Activated CD4-positive, alpha-beta memory T cell treated with anti-CD3 and anti-CD28 coated beads, Interleukin-2, amount 10 ng/mL, durations not matched to agents 7 days and 5 days (primary cell): ENCODE measurements at places on chromosomes 5 and 9.

GRCh38 chr5:55708732-55709131 is 3.4 kb downstream of the SLC38A9 start:
- H3K4me1 ChIP-seq, result peaks cover 31% of the 10 kb centered on the region
- peaks cover 15% of the 10 kb centered on the region for H3K36me3 ChIP-seq
- no peak overlapping the region for H3K27ac ChIP-seq
- DNase-seq, result no peak
- H3K27me3 ChIP-seq, result no peaks in the 10 kb centered on the region
- no peak overlapping the region for H3K4me3 ChIP-seq

- no peaks in the 10 kb centered on the region for H3K4me1 ChIP-seq
- no peaks in the 10 kb centered on the region for H3K27me3 ChIP-seq
- no peak overlapping the region for H3K27ac ChIP-seq
- H3K36me3 ChIP-seq, result peaks cover 15% of the 10 kb centered on the region
Measured at GRCh38 chr9:123828449-123828848, 101.5 kb downstream of the DENND1A start.

- no peak overlapping the region for H3K27ac ChIP-seq
- H3K4me3 ChIP-seq, result no peak overlapping the region
- no peaks in the 10 kb centered on the region for H3K36me3 ChIP-seq
- H3K27me3 ChIP-seq, result no peaks in the 10 kb centered on the region
Measured at GRCh38 chr5:2299388-2300220, 416.9 kb upstream of the IRX4 start.

- H3K27me3 ChIP-seq, result peaks cover 25% of the 10 kb centered on the region
- peak overlapping the region; percentile 17 for H3K4me3 ChIP-seq
- H3K4me1 ChIP-seq, result peaks cover 9% of the 10 kb centered on the region
- no peaks in the 10 kb centered on the region for H3K36me3 ChIP-seq
- no peak overlapping the region for H3K27ac ChIP-seq
Measured at GRCh38 chr9:124503713-124504529, 3.3 kb downstream of the NR5A1 start.

GRCh38 chr5:80759866-80760577 is 105.2 kb upstream of the DHFR start:
- peaks cover 48% of the 10 kb centered on the region for H3K36me3 ChIP-seq
- H3K27me3 ChIP-seq, result no peaks in the 10 kb centered on the region
- H3K27ac ChIP-seq, result peak overlapping the region; percentile 78
- peak; percentile 24 for DNase-seq
- peak overlapping the region; percentile 6 for H3K4me3 ChIP-seq

GRCh38 chr9:103078581-103078980 is 83.4 kb downstream of the CYLC2 start:
- DNase-seq, result no peak
- no peaks in the 10 kb centered on the region for H3K36me3 ChIP-seq

- peaks cover 2% of the 10 kb centered on the region for H3K27me3 ChIP-seq
- H3K27ac ChIP-seq, result no peak overlapping the region
- no peak overlapping the region for H3K4me3 ChIP-seq
Measured at GRCh38 chr5:39370555-39371366, 6.5 kb upstream of the C9 start.

GRCh38 chr9:33065157-33066076 is 11.1 kb downstream of the SMU1 start:
- no peaks in the 10 kb centered on the region for H3K27me3 ChIP-seq
- DNase-seq, result no peak
- no peak overlapping the region for H3K4me3 ChIP-seq
- H3K4me1 ChIP-seq, result peaks cover 19% of the 10 kb centered on the region
- H3K36me3 ChIP-seq, result peaks cover 63% of the 10 kb centered on the region

DNA sequence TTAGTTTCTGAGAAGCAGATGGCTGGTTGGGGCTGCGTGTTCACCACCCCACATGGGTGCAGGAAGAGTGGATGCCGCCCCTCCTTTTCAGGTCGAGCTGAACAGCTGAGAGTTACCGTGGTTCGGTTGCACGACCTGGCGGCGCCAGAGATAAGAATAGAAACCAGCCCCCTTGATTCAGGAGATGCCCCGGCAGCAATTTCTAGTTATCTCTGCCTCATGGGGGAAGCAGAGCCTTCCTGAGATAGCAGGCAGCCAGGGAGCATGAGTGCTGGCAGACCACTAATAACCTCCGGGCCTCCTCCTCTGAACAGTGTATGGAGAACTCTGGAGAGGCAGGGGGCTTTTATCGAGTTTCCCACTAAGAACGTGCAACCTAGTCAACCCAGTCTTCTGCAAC is 177.8 kb downstream of the NSG2 start:
- DNase-seq, result no peak
- H3K27me3 ChIP-seq, result no peaks in the 10 kb centered on the region
- H3K4me3 ChIP-seq, result no peak overlapping the region
- no peak overlapping the region for H3K27ac ChIP-seq

- H3K4me1 ChIP-seq, result peaks cover 8% of the 10 kb centered on the region
- H3K36me3 ChIP-seq, result peaks cover 66% of the 10 kb centered on the region
- no peaks in the 10 kb centered on the region for H3K27me3 ChIP-seq
- H3K27ac ChIP-seq, result no peak overlapping the region
Measured at GRCh38 chr5:66178799-66179198, 34.7 kb downstream of the SREK1 start.

DNA sequence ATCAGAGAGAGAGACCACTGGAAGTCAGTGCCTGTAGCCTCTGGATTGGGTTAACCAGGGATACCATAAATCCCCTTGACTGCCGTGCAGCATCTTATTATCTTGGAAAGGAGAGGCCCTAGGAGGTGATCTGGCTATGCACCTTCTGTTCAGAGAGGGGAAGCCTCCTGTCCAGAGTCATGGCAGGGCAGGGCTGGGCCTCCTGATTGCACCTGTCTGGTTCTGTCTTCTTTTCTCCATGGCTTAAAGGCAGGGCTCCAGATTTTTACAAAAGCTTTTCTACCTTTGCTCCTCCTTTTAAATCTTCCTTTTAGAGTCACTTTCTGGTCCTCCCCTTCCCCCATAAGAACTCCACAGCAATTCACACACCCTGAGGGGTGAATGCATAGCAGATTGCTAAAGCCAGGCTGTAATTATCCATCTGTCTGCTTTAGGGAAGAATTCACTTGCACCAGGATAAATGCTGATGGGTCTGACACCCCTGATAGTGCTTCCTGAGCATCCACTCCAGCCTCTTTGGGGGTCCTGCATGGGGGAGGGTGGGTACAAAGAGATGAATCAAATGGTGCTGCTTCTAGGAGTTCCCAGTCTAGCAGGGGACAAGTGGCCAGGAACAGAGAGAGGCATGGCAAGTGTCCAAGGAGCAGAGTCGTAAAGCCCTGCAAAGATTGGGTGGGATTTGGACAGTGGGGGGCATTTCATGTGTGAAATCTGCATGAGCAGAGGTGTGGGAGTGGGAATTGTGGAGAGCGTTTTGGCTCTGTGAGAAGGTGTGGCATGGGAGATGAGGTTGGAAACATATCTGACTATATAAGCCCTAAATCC is 141.3 kb upstream of the ALDH1B1 start:
- H3K27ac ChIP-seq, result no peak overlapping the region
- no peak for DNase-seq
- no peaks in the 10 kb centered on the region for H3K4me1 ChIP-seq
- no peak overlapping the region for H3K4me3 ChIP-seq

DNA sequence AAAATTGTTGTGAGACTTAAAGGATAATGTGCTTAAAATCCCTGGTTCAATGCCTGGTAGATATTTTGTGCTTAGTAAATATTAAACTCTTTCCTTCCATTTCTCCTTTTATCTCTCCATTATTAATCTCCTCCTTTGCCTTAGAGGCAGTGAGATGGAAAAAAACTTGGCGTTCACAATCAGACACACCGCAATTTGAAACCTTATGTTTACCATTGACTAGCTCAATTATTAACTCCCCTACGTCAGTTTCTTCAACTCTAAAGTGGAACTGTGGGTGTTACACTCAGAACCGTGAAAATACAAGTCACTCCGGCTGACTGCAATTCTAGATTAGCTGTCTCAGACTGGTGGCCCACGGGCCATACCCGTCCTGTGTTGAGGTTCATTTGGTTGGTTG is 327.2 kb downstream of the DEPDC1B start:
- no peaks in the 10 kb centered on the region for H3K27me3 ChIP-seq
- H3K4me3 ChIP-seq, result no peak overlapping the region
- no peak for DNase-seq
- H3K27ac ChIP-seq, result no peak overlapping the region

DNA sequence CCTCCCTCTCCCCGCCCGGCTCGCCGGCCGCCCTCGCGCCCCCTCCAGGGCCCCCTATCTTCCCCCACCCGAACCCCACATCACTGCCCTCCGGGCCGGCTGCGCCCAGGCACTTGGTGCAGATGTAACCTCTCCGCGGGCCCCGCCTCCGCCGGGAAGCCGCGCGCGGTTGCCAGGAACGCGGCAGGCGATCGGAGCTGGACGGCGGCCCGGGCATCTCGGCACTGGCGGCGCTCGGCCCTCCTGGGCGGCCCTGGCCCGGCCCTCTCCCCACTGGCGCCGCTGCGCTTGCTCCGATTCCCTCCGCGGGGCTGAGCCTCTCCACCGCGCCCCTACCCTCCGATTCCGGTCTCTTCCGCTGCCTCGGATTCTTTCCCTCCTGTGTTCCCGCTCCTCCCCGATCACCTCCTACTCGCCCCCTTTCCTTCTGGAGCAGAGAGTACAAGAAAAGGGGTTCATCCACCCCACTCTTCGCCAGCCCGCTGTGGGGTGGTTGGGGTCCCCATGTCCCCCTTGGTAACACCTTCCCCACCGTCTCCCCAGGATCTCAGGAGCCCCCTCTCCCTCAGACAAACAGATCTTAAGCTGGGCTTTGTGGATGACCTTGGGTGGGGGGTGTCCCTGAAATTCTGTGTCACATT is 70.6 kb downstream of the C9orf50 start:
- no peak for DNase-seq
- peaks cover 7% of the 10 kb centered on the region for H3K4me1 ChIP-seq
- peaks cover 47% of the 10 kb centered on the region for H3K27me3 ChIP-seq
- no peaks in the 10 kb centered on the region for H3K36me3 ChIP-seq
- H3K27ac ChIP-seq, result no peak overlapping the region
